ENCODE measurements at places on chromosomes 4 and X. TPM values are rescaled to one million over a fixed set of nuclear protein-coding genes. Genes with fewer than 3 reads are reported as not detected.

HAND2 gene
- 56.4 TPM for total RNA-seq

CCNG2 gene
- 57.0 TPM for total RNA-seq

FAM53A gene
- 1.4 TPM for total RNA-seq

TEX13C gene
- not detected for total RNA-seq

CPEB2 gene
- 19.6 TPM for total RNA-seq

LONRF3 gene
- 0.28 TPM for total RNA-seq
